CD4-positive, alpha-beta T cell treated with Interleukin-4 for 4 hours (primary cell): ENCODE measurements at places on chromosomes 16 and 17.

- DNase-seq = no peak
Measured at GRCh38 chr17:8447799-8448198, 12.1 kb downstream of the NDEL1 start.

DNA sequence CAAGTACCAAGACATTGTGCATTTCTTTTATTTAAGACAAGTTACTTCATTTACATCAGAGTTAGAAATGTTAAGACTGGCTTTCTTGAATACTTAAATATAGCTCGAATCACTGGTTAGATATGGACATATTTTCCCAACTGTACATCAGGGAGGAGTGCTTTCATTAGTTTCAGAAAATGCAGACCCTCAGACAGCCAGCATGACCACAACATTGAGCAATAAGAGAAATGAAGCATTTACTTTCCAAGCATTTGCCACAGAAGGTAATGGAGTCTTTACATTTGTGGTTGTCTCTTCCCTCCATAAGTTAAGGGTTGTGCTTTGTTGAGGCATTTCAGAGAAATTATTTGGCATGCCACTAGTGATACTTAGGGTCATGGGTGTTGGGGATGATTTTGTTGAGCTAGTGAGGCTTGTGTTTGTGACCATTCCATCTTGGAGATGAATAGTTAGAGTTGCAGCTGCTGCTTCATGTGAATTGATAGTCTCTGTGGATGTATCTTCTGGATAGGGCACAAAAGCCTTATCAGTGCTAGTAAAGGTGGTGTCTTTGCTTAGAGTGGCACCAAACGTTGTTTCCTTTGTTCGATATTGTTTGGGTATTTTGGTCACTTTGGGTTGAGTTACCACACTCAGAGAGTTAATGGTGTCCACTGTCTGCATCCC lies 2.1 kb downstream of the OMG start:
- DNase-seq = no peak

DNA sequence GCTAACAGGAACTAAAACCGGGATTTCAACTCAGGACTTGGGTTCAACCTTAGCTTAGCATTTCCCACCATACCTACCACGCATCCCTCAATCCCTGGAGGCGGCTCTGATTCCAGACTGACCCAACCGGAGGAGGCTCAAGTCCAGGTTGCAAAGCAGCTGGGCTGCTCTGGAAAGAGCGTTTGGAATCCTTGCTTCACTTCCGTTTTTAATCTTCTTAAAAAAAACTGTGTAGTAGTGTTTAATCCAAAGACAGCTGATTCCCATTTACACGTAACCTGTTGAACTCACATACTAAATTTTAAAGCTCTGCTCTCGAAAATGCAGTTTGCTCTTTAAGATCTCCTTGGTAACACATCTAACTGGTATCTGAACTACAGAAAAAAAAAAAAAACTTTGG lies 50.0 kb downstream of the NXN start:
- no peak for DNase-seq

GRCh38 chr17:2388683-2389055 lies 12.2 kb downstream of the MNT start:
- DNase-seq = no peak

GRCh38 chr17:74631468-74632450 lies 8.2 kb upstream of the CD300E start:
- no peak for DNase-seq

DNA sequence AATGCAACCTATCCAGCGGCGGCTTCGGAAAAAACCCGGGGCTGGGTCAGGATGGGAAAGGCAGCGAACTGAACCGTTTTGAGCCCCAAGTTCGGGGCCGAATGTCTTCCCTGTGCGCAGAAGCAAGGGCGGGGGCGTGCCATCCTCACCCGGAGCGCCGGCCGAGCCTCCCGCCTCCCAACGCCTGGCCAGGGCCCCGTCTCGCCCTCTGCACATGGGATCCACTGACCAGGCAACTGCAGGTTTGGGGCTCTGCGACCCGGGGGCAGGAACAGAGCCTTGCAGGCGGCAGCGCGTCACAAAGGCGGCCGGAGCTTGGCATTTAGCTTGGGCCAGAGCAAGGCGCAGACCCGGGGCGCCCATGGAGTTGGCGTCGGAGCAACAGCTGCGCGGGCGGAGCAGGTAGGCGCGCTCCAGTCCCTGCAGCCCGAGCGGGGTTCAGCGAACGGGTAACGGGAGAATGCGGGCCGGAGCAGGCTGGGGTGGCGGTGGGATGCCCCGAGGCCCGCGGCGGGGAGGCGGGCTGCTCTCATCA lies at the start of gene FBXO39:
TSS of gene FBXO39 (plus strand) at position 345 of the 535 bp plus-strand sequence. CDS start 3,654 bp downstream, outside the sequence.
- no peak for DNase-seq

- no peak for DNase-seq
Measured at GRCh38 chr17:41773190-41773588, 13.3 kb downstream of the JUP start.

DNA sequence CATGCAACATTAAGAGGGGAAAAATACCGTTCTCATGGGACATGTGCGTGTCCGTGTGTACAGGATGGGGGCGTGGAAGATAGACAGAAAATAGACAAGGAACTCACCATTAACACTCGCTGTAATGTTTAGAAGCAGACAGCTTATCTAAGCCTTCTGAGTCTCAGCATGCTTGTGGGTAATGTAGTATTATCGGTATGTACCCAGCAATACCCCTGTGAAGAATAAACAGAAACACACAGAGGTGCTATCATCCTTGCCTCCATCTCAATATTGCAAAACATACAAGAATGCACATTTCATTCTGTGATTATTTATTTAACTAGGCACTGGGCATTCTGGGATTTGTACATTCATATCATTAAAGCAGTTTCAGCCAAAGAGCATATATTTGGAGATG lies 42.0 kb upstream of the RBFOX1 start:
- DNase-seq = no peak

DNA sequence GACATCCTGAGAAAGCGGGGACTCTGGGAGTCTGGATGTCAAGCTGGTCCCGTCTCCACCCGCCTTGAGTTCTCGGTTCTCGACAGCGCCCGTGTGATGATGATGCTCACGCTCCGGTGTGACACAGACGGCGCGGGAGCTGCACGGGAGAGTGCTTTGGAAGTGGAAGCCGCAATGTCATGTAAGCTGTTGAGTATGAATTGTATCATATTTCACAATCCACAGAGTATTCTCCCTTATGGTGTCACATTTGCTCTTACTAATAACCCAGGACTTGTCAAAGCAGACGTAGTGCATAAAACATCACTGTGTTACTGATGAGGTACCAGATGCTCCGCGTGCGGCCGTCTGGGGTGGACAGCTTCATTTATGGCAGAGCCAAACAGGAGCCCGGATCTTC lies 217.5 kb upstream of the CHMP6 start:
- DNase-seq = no peak
